ENCODE measurements at places on chromosomes 5 and 9.

DNA sequence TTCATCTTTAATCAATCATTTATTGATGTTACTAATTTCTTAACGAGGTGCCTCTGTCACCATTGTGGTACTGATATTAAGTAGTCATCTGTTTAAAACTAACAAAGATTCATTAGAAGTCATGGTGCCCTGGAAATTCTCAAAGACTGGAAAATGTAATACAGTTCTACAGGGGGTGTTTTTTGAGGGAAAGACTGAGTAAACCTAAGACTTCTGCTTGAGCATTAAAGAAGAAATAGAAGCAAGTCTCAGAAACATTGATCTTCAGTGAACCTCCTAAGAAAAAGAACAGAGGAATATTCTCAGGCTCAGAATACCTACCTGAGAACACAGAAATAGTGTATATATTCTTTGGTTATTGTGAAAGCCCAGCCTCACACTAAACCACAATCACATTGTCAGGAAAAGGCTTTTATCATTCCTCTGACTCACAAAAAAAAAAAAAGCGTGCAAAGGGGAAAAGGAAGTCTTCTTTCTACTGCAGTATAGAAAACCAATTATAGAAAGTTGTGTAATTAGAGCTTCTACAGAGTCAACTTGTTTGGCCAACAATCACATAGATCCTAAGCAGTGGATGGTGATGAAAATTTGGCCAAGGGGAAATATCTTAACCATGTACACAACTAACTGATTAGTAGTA lies 60.8 kb downstream of the HINT1 start:
- DNase-seq, result no peak

- DNase-seq, result no peak
These were observed 130.9 kb upstream of the FBN2 start for GRCh38 chr5:128668921-128669320.

DNA sequence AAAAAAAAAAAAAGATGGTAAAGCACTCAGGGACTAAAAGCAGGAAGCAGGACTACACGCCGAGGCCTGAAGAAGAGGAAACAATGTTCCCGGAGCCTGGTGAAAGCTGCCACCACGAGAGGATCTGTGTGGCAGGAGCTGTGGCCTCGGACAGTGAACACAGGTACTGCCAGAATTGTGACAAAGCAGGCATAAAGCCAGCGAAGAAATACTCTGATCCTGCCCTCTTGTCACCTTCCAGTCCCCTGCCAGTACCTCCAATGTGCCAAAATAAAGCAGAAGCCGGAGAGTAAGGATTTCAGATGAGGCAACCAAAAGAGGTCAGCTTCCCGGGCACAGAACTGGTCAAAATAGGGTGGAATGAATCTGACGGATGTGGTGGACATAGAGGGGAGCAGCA lies 211.5 kb upstream of the TARS1 start:
- no peak for DNase-seq

DNA sequence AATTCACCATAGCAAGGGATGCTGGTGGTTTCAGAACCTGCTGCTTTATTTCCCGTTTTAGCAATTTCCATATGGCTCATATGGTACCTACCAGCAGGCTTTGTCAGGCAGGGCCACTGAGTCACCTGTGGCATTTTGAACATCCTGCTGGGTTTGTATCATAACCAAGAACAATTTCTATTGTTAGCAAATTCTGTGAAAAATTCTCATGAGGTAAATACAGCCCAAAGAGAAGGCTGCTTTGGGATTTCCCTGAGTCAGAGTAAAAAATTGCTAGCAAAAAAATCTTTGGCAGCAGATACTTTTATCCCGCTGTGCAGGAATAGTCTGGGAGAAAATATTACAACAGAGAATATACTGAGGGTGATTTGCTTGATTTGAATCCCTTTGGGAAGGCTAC lies 52.7 kb downstream of the PRR16 start:
- no peak for DNase-seq

DNA sequence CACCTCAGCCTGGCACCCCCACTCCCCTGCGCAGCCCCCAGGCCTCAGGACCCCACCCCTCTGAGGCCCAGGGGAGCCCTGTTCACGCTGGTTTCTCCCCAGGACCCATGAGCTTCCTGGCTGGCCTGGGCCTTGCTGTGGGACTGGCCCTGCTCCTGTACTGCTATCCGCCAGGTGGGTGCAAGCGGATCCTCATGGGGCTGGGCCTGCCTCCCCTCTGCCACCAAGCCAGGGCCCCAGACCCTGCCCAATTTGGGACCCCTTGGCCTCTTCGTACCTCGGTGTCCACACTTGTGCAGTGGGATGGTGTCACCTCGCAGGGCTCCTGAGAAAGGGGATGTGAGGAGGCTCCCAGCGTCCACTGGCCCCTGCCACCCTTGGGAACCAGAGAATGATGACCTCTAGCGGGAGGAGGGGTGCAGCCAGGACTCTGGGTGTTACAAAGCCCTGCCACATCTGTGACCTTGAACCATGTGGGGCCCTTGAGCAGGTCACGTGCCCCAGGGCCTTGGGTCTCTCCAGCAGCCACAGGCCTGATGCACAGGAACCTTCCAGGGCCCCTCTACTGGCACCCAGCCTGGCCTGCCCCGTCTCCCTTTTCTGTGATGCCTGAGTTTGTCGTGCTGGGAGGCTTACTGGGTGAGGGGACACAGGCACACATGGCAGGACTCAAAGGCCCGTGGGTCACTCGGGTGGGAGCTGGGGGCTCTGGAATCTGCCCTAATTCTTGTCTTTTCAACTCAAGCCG lies 16.3 kb downstream of the CARD19 start:
- DNase-seq, result no peak

- DNase-seq, result no peak
These were observed 56.7 kb downstream of the SGCD start for GRCh38 chr5:156383510-156384265.

DNA sequence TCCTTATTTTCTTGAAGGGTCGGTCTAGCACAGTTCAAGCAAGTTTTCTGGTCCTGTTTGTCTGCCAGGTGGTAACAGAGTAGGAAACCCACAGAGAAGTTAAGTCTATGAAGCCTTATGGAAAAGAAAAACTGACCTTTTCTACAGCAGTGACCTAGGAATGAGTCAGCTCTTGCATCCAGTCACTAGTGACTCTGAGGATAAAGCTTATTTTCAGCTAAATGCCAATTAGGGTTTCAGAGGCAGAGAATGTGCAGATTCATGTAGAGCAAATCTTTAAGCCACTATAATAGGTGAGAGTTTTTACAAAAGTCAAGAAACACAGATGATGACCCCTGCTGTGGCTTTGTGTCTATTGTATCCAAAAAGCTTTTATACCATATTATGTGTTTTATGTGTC lies 100.7 kb downstream of the CWC27 start:
- no peak for DNase-seq

DNA sequence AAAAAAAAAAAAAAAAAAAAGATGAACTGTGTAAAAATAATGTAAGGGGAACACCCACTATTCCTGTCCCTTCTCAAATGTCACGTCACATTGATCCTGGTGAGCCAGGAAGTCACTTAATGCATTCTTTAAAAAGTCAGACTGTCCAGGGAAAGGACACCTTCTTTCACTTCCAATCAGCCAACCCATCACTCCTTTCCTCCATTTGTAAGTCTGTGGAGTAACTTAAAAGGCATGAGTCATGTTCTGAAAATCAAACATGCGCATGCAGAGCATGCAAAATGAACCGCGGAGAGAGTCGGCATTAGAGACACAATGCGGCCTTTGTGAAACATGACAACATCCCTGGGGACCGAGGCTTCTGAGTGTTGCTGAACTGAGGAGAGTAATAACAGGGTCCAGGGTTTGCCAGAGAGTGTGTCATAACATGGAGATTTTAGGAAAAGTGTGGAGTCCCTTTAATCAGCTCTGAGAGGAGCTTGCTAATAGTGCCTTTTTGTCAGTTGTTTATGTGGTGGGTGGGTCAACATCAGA lies 77.6 kb upstream of the SEMA6A start:
- DNase-seq, result peak; percentile 46

DNA sequence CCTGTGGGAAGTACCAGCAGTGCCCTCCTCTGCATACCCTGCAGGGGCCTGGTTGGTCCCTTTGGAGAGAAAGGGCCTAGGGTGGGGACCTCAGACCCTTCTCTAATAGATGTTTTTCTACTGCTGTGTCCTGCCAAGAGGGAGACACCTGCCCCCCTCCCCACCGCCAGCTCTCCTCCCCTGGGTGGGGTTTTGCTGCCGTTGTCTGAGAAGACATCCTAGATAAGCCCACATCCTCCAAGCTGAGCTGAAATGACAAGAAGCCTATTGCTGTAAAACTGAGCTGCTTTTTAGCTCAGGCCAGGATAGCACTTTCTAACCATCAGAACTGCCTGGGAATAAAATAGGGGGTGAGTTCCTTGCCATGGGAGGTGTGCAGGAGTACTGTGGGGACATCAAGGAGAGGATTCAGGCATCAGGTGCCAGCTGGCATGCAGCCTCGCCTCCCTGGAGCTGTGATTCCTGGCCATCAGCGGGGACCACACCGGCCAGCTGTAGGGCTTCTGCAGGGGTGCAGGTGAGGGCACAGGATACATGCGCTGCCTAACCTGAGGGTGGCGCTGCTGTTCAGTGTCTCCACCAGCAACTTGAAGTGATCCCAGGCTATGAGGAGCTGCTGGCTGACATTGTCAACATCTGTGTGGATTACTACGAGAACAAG lies 37.9 kb downstream of the CYFIP2 start:
- DNase-seq, result no peak

GRCh38 chr9:133647148-133647547 lies 11.0 kb downstream of the DBH start:
- DNase-seq, result no peak

- no peak for DNase-seq
These were observed 1369.8 kb upstream of the CDH9 start for GRCh38 chr5:28408186-28408585.

DNA sequence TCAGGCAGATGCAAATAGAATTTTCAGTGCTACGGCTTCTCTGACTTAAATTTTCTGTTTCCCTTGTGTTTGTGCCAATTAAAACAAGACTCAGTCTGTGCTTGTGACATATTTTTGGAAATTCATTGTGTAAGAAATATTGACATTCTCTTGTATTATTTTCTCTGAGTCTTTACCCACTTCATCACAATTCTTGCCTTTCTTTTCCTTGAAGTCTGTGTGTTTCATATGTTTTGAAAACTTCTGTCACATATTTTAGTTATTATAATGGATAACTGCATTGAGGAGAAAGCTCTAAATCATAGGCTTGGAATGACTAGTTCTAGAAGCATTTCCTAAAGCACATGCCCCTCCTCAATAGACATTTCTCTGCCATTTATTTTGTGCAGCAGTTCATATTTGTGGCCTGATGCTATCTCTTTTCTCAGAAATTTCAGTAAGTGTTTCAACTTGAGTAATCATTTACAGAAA lies 206.6 kb downstream of the PALM2AKAP2 start:
- no peak for DNase-seq

- no peak for DNase-seq
These were observed 96.4 kb upstream of the ELL2 start for GRCh38 chr5:96058084-96058483.

DNA sequence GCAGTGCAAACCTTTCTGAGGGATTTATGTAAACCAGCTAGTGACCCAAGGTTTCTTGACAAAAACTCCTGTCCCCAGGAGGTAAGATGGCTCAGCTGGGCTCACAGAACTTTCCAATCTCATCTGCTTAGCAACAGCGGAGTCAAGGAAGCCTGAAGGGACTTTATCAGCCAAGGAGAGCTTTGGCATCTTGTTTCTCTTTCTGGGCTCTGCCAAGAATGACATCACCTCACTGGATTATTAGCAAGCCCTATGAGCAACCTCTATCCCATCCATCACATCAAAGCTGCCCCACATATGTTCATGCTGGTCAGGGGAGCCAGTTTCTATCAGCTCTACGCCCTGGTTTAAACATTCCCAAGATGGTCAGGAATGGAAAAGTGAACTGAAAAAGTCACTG lies 461.3 kb downstream of the ENC1 start:
- DNase-seq, result no peak

DNA sequence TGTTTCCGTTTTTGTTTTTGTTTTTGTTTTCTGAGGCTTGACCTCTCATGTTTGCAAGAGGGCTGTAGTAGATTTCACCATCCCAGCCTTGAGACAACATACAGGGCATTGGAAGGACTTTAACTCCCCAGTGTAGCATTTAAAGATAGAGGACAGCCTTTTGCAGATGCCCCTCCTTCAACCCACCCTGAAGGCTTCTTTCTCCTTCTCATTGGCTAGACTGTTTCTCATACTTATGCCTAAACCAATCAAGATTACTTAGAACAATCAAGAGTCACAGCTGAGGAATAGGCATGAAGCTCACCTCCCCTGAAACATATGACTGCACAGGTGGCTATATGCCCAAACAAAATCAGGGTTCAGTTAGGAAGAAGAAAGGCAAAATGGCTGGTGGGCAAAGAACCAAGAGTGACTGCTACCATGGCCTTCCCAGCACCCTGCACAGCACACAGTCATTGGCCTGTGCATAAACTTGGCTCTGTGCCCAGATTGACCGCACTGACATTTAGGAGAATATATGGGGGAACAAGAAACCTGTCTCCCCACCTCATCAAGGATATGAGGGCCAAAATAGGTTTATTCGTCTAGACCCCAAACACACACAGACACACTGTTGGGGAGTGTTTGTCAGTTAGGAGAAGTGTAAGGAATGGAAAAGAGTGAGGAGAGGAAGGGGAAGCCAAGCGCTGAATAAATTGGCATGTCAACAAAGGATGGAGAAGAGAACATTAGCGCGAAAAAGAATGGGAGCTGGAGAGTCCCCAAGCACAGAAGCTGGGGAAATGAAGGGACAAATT lies 137.3 kb upstream of the RANBP3L start:
- DNase-seq, result no peak

GRCh38 chr5:53425687-53426511 lies 54.5 kb upstream of the FST start:
- DNase-seq, result no peak

GRCh38 chr5:171221916-171222315 lies 87.1 kb upstream of the TLX3 start:
- no peak for DNase-seq

- DNase-seq, result peak; percentile 87
These were observed 16.5 kb downstream of the ASS1 start for GRCh38 chr9:130461218-130461630.

- DNase-seq, result no peak
These were observed 64.8 kb downstream of the ALDH1A1 start for GRCh38 chr9:72888067-72888466.

GRCh38 chr5:18798058-18798457 lies 1163.8 kb downstream of the TAF11L14 start:
- no peak for DNase-seq

DNA sequence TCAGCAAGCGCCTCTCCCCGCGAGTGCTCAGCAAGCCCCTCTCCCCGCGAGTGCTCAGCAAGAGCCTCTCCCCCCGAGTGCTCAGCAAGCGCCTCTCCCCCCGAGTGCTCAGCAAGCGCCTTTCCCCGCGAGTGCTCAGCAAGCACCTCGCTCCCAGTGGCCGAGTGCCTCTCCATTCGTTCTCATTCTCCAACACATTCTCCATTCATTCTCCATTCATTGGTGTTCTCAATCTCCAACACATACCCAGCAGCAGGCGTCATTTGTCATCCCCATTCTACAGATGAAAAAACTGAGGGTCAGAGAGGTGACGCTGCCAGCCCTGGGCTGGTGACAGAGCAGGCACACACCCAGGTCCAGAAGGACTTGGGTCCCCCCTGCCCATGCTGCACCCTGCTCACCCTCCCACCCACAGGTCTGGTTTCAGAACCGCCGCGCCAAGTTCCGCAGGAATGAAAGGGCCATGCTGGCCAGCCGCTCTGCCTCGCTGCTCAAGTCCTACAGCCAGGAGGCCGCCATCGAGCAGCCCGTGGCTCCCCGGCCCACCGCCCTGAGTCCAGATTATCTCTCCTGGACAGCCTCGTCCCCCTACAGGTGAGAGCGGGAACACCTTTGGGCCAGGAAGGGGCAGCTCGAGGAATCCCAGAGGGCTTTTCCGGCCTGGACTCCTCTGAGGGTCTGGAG lies 32.5 kb downstream of the PTGES start:
- no peak for DNase-seq

- DNase-seq, result no peak
These were observed 4.8 kb downstream of the MYOT start for GRCh38 chr5:137872466-137872865.
